Amniotic stem cell (primary cell): ENCODE measurements at places on chromosomes 11 and 22.

GRCh38 chr11:118099838-118100556 lies 13.2 kb upstream of the SMIM35 start:
- DNase-seq, result no peak

- DNase-seq, result no peak
These were observed 77.4 kb downstream of the CECR2 start for GRCh38 chr22:17446698-17447097.

- DNase-seq, result no peak
These were observed 90.5 kb downstream of the MYEOV start for GRCh38 chr11:69384251-69385143.

DNA sequence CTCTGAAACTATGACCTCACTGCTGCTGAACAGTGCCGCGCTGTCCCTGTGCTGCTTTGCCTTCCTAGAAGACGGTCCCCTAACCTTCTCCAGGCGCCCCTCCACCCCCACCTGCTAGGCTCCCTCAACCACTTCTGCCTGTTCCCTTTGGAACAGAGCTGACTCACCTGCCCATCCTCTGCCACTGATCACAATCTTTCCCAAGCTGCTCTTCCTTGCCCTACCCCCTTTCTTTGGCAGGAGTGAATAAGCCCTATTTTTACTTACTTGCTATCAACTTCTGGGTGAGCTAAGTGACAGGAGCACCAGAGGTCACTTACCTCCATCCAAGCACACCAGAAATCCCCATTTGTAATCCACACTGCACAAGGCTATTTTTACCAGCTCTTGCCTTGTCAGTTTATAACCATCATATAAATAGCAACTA lies 116.0 kb upstream of the BID start:
- no peak for DNase-seq

- no peak for DNase-seq
These were observed 204.9 kb upstream of the PLET1 start for GRCh38 chr11:112465433-112466024.

DNA sequence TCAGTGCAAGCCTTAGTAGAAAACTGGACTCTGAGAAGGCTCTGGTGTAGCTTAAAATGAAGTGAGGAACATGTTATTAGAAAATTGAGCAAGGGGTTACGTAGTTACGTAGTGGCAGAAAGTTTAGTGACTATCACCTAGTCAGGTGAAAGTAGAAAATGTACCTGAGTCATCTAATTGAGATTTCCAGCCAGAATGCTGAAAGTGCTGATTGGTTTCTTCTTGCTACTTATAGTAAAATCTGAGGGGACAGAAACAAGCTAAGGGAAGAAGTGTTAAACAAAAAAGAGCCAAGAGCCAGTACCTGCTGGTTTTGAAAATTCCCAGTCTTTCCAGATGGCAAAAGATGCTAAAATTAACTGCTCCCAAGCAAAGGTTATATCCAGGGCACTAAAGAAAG lies 29.4 kb downstream of the ZNF280B start:
- no peak for DNase-seq

GRCh38 chr22:47022075-47022473 lies 259.6 kb downstream of the TBC1D22A start:
- no peak for DNase-seq

GRCh38 chr11:104546501-104546900 lies 351.8 kb downstream of the CASP12 start:
- DNase-seq, result no peak

DNA sequence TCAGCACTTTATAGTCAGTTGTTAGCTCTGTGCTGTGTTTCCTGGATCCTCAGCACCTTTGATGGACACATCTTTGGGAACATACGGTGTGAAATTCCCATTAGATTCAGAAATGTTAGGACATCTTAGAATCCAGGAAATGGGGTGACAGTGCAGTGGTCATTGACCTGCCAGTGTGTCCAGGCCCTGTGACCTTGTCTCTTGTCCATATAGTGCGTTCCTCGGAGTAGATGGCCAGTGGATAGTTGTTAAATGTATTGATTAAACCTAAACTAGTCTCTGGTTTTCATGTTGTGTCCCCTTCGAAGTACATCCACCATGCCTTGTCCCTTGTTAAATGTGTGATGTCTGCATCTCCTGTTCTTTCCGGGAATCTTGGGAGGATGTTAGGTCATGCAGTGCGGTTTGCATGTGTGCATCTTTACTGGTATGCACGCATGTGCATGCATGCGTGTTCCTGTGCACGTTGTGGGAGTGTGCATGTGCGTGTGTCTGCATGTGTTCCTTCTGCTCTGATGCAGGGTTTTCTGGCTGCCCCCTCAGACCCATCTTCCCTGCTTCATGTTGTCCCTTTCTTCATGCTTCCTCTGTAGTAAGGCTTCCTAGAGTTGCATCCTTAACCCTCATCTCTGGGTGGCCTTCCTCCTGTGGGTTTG lies 4.0 kb downstream of the DGCR8 start:
- no peak for DNase-seq

DNA sequence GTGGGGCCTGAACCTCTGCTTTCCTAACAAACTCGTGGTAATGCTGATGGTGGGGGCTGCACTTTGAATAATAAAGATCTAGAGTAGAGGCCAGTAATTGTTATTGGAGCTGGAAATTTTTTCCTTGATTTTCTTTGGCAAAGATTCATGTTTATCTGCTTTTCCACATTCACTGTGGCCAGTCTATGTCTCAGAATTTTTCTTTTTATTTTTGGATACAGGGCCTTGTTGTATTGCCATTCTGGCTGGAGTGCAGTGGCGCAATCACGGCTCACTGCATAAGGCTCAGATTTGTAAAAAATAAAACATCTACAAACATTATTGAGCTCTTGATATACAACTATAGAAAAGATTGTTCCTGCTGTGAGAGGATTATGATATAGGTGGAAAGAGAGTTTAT lies 1.6 kb downstream of the TMEM135 start:
- no peak for DNase-seq

GRCh38 chr11:113119074-113119473 lies 157.9 kb downstream of the NCAM1 start:
- DNase-seq, result no peak

GRCh38 chr11:94472916-94473799 lies 20.5 kb downstream of the MRE11 start:
- DNase-seq, result no peak

- DNase-seq, result peak; percentile 75
These were observed 723 bp upstream of the CD82 start for GRCh38 chr11:44564670-44565210.

DNA sequence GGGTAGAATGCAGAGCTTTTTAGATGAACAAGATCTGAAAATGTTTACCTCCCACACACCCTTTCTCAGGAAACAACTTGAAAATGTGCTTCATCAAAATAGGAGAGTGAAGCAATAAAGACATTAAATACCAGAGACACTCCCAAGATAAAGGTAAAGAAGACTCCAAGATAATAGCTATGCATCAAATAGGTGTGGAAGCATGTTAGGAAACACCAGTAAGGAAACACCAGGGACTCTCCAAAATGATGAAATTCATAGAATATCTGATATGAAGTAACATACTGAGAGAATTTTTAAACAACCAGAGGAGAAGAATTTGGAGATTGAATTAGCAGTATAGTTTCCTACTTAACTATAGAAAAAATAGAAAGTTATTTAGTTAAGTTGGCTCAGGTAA lies 57.0 kb downstream of the OR10A6 start:
- DNase-seq, result no peak

DNA sequence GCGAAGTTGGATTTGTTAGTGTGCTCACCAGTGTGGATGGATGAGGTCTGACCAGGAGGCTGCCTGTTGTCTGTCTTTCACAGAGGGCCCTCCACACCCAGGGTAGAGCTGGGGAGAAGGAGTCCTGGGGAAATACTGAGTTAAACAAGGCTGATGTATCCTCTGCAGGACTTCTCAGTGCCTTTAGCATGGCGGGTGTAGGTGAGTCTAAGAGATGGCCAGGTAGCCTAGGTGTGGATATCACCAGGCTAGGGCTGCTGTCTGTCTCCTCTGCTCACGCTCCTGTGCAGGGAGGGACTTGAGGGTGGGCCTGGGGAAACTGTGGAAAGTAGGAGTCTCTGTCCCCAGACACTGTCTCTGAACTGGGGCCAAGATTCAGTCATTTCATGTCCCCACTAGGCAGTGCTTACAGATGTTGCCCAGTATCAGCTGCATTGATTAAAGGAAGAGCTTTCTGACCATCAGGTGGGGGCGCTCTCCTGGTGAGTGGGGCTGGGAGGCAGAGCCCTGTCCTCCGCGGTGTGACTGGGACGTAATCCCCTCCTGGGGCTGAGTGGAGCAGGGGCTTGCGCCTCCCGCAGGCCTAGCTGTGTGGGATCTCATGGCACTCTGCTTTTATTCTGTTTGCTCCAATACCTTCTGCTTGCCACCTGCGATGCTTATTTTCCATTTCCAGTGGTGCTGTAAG lies 35.5 kb upstream of the CCDC188 start:
- no peak for DNase-seq

DNA sequence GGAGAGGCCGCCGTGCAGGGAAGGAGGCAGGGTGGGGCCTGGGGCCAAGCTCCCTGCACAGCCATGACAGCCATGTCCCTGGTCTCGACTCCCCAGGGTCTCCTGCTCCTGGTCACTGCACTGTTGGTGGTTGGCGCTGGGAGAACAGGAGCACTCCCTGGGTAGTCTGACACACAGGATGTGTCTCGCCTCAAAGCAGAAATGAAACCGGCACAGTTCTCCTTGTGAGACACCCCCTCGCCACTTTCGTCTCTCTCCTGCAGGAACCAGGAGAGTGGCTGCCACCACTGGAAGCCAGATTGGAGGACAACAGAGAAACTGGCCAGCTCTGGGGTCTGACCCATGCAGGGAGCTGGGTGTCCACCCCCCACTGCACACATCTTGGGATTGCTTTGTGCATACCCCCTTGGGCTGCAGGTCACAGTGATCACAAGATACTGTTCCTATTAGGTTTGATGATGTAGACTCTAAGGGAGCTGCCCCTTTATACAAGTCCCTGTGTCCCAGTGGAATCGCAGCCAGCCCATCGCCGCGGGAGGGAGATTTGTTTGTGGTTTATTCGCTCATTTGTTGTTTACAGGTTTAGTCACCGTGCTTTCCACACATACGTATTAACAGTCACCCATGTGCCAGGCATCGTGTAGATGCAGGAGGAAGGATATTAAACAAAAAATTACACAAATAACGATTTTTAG lies 27.0 kb upstream of the YWHAH start:
- no peak for DNase-seq

DNA sequence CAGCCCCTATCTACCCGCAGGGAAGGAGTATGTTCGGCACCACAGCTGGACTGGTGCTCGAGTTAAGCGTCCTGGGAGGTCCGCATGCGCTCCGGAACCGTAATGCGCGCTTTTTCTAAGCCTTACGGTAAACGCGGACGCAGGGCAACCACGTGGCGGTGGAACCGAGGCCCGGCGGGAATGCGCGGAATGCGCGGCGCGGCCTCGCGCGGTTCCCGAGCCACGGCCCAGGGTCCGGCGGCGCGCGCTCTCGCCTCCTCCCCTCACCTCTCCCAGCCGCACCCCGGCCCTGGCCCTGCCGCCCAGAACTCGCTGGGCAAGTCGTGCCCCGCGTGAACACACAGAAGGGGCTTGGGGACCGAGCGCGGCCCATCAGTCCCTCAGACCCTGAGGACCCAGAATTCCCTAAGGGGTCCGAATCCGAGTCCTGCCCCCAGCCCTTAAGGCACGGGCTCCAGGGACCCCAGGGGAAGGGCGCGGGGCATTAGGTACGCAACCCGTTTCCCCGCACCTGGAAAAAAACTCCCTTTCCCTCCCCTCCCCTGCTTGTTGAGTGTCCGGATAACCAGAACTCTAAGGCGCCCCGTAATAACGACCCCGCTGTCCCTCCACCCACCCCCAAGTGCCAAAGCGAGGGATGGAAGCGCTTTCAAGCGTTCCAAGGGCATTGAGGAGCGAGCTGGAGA lies 4.3 kb upstream of the CCND1 start:
- DNase-seq, result peak; percentile 72

DNA sequence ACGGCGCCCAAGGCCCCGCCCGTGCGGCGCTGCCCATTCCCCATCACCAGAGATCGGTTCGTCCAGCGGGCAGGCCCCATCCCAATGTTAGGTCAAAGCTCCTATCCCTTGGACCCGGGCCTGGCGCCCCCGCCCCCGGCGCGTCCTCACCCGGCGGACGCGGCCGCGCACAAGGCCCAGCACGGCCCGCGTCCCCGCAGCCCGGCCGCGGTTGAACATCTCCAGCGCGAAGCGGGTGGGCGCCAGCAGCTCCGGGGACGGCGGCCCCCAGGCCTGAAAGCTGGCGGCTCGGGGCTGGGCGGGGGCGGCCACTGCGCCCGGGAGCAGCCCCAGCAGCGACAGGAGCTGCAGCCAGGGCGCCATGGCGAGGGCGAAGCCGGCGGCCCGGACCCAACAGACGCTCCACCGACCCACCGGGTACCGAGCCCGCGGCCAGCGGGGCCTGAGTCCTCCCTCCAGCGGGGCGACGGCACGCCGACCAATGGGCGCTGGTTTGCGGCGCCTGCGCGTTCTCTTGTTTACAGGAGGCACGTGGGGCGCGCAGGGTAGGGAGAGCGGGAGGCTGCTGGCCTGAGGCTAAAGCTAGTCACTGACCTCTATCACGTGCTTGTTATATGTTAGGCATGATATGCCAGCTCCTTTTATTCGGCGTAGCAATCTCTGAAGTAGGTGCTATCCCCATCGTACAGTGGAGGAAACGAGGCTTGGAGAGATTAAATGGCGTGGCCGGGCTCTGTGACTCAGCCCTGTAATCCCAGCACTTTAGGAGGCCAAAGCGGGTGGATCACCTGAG lies at the start of gene CTSF:
TSS of gene CTSF (minus strand) at position 483 of the 793 bp plus-strand sequence. CDS start at position 363, 120 bp downstream.
- peak; percentile 39 for DNase-seq

DNA sequence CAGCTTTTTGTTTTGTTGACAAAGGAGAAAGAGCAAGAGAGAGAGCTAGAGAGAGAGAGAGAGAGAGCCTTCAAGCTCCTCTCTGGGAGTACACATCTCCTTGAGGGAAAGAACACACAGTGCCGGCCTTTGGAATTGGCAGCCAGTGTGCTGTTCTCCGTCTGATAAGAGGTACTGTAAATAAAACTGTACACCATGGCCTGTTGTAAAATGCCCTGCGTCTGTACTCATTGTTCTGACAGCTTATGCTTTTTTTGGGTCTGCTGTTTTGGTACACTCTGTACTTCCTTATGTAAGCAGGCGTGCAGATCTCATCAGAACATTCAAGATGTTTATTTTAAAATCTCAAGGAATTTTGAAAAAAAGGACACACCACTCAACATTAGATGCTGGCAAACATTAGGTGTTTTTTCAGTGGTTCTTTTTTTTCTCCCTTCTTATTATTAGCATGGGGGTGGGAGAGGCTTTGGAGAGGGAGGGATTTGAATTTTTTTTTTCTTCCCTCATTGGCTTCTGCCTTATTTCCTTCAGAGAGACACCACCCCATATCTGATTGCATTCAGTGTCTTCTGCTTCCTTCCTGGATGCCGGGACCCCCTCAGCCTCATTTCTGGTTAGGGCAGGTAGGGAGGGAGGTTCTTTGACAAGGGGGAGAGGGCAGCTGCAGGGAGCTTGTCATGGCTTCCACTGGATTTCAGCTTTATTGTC lies 116.8 kb upstream of the NNMT start:
- DNase-seq, result no peak
